ENCODE measurements at places on chromosomes 7 and 10.

- DNase-seq = no peak
Measured at GRCh38 chr7:54874804-54875203, 115.8 kb upstream of the SEC61G start.

DNA sequence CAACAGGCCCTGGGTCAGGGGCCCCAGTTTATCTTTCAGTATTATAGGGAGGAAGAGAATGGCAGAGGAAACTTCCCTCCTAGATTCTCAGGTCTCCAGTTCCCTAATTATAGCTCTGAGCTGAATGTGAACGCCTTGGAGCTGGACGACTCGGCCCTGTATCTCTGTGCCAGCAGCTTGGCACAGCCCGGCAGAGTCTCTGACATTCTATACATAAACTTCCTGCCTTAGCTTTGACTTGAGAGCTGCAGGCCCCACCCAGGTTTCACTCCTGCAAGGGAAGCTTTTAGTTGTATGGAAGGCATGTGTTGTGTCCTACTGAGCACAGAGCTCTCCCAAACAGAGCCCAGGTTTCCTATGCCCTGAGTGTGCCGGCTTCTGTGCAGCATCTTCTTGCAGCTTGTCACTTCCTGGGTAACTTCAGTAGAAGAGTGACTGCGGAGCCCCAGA is 205.6 kb upstream of the PRSS58 start:
- no peak for DNase-seq

DNA sequence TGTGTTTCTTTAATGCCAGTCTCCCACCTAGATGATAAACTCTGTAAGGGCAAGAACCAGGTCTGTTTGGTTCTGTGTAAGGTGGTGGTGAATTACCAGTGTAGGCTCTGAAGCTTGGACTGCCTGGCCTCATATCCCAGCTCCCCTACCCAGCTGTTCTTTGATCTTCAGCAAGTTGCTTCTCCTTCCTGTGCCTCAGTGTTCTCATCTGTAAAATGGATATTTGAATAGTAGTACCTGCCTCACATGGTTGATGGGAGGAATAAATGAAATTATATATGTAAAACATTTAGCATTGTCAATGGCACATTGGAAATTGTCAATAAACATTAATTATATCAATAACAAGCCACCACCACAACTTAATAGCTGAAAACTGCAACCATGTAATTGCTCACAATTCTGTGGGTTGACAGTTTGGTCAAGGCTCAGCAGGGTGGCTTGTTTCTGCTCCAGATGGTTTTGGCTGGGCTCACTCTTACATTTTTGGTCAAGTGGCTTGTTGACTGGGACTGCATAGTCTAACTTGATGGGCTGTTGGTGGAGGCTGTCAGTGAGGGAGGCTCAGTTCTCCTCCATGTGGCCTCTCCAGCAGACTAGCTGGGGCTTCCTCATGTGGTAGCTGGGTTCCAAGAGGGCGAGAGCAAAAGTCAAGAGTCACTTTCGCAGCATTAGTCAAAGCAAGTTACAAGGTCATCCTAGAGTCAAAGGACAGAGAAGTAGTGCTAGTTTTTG is 84.5 kb upstream of the DUSP5 start:
- peak; percentile 25 for DNase-seq

DNA sequence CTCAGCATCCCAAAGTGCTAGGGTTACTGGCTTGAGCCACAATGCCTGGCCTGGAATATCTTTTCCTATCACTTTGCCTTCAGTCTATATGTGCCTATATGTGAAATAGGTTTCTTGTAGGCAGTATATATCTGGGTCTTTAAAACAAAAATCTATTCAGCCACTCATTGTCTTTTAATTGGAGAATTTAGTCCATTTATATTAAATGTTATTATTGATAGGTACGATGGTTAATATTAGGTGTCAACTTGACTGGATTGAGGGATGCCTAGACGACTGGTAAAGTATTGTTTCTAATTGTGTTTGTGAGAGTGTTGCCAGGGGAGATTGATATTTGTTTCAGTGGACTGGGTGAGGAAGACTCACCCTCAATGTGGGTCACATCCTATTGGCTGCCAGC is 73.4 kb downstream of the FBXL13 start:
- DNase-seq = no peak

All from inflammatory macrophage (primary cell).